Memory B cell (primary cell): ENCODE measurements at places on chromosomes 2 and 18.

DNA sequence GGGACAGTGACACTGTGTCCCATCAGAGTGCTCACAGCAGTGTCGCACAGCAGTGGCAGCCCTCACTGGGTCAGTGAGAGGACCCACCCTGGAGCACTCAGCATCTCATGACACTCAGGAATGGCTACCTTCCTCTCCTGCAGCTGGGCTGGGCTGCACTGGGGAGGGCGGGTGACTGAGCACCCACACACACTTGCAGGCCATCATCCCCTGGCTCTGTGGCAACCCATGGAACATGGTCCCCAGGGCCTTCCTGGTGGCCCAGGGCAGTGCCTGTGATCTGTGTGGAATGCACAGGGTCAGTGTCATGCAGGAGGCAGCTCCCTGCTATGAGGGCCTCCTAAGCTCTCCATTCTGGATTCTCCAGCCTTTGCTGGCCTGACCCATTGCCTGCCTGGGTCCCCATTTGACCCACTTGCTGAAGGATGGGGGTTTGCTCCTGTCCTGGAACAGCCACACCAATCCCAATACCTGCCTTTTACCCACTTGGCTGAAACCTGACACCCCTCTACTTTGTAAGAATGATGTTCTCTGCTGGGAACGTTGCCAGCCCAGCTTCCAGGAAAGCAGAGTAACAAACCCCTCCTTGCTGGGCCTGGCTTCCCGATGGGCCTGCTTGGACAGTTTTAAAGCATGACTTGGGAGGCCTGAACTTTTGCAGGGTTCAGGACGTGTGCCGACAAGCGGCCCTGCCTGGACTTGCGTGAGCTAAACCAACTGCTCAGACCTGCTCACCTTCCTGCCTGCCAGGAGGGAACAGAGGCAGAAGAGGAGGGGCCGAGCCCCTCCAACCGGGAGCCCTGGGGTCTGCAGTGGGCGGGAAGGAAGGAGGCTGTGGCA is 13.7 kb downstream of the HS6ST1 start:
- no peak for DNase-seq

DNA sequence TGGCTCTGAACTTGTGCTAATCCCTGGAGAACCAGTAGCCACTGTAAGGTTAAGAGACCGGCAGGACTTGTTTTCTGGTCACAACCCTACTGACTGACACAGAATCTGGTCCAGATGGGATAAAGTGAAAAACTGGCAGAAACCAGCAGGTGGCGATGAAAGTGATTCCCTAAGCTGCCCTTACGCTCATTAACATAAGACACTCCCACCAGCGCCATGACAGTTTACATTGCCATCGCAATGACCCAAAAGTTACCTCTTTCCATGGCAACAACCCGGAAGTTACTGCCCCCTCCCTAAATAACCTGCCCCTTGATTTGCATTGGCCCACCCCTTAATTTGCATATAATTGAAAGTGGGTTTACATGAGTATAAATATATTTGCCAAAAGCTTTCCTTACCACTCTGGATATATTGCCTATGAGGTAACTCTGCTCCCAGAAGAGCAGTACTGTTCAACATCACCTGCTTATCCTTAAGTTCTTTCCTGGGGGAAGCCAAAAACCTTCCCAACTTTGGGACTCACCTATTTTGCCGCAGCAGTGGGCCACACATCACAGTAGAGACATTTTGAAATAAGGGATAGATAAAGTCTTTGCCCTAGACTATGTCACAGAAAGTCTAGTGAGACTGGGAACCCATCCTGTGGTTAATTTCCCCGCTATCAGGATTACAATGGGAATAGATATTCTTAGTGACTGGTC is 35.8 kb upstream of the AFF3 start:
- peak; percentile 37 for DNase-seq

GRCh38 chr2:158724803-158725381 is 70.2 kb upstream of the DAPL1 start:
- DNase-seq, result no peak

- DNase-seq, result no peak
Observed at GRCh38 chr18:9283791-9284190, 50.8 kb upstream of the TWSG1 start.

GRCh38 chr18:12254136-12254819 is at the start of gene CIDEA:
TSS of gene CIDEA (plus strand) at chr18:12254361. CDS start at chr18:12254384, 23 bp downstream.
- DNase-seq, result no peak

GRCh38 chr2:219560037-219560892 is 11.1 kb downstream of the OBSL1 start:
- DNase-seq, result no peak

GRCh38 chr2:122883849-122884248 is 1128.4 kb downstream of the TSN start:
- no peak for DNase-seq

DNA sequence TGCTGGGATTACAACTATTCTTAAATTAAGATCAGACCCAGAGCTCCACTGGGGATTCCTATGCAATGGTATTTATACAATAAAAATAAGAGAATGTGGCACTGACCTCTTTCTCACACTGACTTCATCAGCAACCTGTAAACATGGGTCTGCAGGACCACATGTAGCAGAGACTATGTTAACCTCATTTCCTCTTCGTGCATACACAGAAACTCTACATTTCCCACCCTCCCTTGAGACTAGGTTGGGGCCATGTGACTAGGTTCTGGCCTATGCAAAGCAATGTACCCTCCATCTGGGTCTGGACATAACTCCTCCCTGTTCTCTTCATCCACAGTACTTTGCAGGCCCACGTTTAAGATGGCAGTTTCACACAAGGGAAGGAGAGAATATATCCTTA is 514.4 kb upstream of the CHAC2 start:
- DNase-seq, result no peak

DNA sequence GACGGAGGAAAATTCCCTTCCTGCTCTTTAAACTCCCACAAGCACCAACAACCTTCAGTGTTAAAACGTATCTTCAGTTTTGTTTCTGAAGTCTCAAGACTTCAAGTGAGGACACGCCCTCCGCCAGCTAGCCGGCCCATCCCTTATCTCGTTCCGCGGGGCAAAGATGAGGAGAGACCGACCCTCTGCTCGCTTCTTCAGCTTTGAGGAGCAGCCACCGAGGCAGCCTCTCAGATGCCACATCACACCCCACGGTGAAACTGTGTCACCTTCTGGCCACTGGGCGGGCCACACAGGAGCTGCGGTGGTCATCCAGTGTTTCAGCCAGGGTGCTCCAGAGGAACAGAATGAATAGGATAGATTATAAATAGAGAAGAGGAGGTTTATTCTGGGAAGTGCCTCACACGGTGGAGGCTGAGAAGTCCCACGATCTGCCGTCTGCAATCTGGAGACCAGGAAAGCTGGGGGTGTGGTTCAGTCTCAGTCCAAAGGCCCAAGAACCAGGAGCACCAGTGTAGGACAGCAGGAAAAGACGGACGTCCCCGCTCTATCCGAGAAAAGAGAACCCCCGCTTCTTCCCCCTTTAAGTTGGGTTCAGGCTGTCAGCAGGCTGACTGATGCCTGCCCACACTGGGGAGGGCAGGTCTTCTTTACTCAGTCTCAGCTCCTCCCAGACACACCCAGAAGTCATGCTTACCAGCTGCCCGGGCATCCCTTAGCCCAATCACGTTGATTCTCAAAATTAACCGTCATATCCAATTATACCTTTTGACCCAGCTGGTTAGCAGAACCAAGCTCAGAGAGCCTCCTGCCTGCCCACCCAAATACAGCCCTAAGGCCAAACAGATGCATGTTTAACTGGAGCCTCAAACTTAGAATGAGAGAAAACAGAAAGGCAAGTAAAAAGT is 399.7 kb upstream of the ID2 start:
- DNase-seq, result no peak

DNA sequence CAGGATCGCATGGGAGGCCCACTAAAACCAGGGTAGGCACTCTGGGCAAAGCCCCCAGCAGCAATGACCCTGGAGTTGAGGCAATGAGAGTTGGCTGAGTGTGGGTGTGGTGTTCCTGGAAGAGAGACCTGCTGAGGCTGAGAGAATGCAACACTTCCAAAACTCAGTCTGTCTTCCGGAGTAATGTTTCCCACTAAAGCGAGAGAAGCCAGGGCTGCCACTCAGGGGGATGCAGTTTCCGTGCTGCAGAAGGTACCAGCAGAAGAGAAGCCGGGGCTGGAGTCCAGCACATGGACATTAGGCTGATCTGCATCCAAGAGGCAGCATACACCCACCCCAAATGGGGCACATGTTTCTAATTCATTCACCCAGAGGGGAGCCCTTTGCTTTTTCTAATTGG is 127.2 kb upstream of the ARHGAP28 start:
- DNase-seq, result no peak

- DNase-seq, result no peak
Observed at GRCh38 chr2:236642584-236643291, 73.1 kb downstream of the ACKR3 start.

DNA sequence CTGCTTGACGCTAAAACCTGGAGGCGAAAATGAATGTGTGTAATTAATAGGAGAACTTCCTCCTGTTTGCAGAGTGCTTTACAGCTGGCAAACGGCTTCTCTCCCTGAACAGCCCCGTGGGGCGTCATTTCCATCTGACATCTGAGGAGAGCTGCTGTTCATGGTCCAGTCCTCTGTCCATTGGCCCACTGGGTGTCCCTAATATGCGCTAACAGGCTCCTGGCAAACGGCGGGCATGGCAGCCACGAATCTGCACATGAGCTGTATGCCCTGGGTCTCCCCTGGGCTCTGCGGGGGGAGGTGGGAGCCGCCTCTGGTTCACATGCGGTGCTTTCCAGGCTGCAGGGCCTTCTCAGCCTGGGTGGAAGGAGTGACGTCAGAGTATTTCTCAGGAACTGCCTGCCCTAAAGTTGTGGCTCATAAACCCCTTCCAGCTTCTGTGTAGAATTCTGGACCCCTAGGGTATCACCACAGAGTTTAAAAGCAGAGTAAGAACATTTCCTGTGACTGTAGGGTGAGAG is 73.2 kb downstream of the LRRFIP1 start:
- peak; percentile 53 for DNase-seq

GRCh38 chr18:37561986-37562385 is 3.6 kb downstream of the CELF4 start:
- no peak for DNase-seq

DNA sequence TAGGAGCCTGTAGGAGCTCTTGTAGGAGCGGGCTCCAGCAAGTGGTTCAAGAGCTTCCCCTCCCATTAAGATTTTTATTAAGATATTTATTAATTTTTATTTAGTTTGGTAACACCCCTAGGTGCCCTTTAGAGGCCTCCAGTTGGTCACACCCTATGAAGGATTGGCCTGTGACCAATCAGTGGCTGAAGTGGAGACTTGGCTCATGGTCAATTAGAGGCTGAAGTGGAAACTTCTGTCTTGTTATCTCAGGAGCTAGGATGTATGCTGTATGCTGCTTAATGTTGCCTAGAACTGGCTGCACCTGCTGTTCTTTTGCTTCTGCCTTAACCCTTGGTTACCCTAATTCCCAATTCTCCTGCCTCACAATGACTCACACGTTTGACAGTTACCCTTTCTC is 48.7 kb downstream of the DHRS9 start:
- no peak for DNase-seq

GRCh38 chr18:76993573-76993972 is 139.0 kb downstream of the MBP start:
- no peak for DNase-seq

DNA sequence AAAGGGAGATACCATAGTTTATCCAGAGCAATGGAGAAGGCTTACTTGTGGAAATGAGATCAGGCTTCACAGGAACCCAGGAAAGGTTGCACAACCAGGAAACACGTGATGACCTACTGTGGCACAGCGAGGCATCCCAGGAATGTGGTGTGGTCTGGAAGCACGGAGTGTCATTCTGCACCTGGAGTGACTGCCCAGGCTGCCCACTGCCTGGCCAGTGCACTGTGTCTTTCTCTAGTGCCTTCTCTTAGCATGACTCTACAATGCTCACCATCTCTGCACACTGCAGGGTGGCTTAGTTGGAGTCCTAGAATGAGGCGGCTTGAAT is 48.9 kb downstream of the CHST9 start:
- no peak for DNase-seq

DNA sequence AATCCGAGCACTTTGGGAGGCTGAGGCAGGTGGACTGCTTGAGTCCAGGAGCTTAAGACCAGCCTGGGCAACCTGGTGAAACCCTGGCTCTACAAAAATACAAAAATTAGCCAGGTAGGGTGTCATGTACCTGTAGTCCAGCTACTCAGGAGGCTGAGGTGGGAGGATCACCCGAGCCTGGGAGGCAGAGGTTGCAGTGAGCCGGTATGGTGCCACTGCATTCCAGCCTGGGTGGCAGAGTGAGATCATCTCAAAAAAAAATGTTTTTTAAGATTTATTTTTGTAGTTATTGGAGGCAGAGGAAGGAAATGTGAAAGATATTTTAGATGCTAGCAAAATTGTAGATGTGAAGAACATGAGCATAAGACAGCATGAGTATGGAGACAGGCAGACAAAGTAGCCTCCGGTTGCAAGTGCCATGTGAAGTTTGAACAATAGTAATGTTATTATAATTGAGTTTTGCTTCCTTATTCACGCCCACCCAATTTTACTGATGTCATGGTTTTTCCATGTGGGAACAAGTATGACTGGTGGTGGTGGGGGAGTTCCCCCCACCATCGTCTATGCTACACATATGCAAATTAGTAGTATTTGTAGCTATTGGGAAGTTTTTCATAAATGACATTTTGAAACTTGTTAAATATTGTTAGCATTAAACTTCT is 18.0 kb downstream of the REL start:
- no peak for DNase-seq

GRCh38 chr2:20584399-20585358 is 66.2 kb downstream of the HS1BP3 start:
- no peak for DNase-seq
